ENCODE measurements at places on chromosomes 4 and X.

DNA sequence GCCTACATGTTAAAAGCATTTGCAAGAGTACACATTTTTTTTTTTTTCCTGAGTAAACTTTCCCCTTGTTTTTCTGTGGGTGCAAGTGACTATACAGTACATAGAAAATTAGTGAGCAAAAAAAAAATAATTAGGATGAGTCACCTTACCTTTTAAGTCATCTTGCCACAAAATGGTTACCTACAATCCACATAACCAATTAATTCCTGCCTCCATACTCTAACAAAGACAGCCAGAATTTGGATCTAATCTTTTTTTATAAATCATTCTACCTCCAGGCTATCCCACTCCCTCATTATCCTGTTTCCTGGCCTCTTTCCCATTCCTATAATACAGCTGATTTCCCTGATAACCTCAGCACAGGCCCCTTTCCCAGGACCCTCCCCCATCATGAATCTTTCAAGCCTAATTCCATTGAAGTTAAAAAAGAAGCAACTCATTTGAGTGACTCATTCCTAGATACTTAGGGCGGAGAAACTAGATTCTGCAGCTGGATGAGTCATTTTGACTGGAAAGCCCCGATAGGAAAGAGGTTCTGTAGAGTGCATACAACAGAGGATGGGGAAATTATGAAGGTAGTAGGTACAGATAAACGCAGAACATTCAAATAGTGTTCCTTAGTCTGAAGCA, 128.2 kb downstream of the C4orf51 start:
- peak; percentile 89 for DNase-seq

DNA sequence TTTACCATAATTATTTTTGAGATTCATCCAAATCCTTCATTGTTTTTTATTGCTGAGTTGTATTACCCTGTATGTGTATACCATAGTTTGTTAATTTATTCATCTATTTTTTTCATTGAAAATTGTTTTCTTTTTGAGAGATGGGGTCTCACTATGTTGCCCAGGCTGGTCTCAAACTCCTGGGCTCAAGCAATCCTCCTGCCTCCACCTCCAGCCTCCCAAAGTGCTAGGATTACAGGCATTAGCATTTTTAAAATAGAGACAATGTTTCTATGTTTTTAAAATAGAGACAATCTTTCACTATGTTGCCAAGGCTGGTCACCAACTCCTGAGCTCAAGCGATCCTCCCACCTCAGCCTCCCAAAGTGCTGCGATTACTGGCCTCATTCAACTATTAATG, 1.6 kb upstream of the MAGIX start:
- no peak for DNase-seq

GRCh38 chr4:20813700-20814099, 113.4 kb downstream of the PACRGL start:
- no peak for DNase-seq

GRCh38 chr4:149553959-149554520, 261.6 kb downstream of the IQCM start:
- no peak for DNase-seq

- DNase-seq: no peak
These were observed 160.4 kb downstream of the CPEB2 start for GRCh38 chr4:15162465-15163283.

DNA sequence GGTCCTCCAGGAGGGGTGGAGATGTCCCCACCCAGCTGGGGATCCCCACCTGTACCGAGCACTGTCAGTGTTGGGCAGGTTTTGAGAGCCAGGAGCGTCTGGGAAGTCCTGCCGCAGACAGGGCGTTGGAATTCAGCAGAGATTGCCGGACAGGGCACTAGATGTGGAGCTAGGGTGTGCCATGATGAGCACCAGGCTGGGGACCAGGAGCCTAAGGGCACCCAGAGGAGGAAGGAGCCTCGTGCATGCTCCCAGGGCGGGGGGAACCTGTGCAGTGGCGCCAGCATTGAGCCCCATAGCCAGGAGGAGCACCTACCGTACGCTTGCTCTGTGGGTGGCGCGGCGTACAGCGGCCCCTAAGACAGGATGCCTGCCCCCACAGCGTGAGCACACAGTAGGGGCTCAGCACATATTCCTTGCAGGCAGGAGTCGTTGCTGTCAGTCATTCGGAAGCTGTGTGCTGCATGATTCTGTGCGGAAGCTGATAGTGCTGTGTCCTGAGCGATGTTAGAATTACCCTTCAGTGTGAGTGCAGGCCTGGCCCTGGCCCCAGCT, 18.8 kb upstream of the TADA2B start:
- DNase-seq: no peak
